ENCODE measurements at places on chromosomes 4 and X. TPM values are rescaled to one million over a fixed set of nuclear protein-coding genes. Genes with fewer than 3 reads are reported as not detected.

The PIN4 gene
- 16.0 TPM for total RNA-seq

The SLC26A1 gene
- 0.92 TPM for total RNA-seq

The ASB11 gene
- not detected for total RNA-seq

- H3K4me3 ChIP-seq, result peak within 1 kb of the TSS; percentile 48
- no peak within 1 kb of the TSS for H3K27ac ChIP-seq
- no peaks in the 10 kb centered on the region for H3K36me3 ChIP-seq
Observed at GRCh38 chr4:83334425-83335241, at the start of gene HPSE. HPSE (minus strand) TSS chr4:83334848; CDS start chr4:83334782, 66 bp downstream.

GRCh38 chr4:84914686-84915395 lies 51.6 kb downstream of the WDFY3 start:
- DNase-seq, result no peak
- H3K36me3 ChIP-seq, result no peaks in the 10 kb centered on the region
- no peaks in the 10 kb centered on the region for H3K4me1 ChIP-seq
- no peaks in the 10 kb centered on the region for H3K27me3 ChIP-seq
- H3K27ac ChIP-seq, result no peak overlapping the region

The GRIA2 gene
- not detected for total RNA-seq

DNA sequence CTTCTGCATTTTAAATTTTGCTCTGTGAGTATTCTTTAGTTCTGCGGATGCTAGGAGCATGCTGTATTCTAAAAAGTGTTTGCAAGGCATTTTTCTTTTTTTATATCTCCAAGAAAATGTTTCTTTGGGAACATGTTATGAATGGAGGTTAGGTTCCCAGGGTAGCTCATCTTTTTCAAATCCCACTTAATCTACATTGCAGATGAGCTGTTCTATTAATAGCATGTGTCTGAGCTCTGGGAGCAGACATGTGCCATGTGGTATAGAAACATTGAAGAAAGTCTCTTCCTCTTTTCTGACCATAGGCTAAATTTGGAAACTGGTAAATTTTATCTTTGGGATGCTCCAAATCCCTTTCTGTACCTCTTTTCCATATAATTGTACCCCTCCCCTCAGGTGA lies 23.2 kb downstream of the DIAPH2 start:
- no peaks in the 10 kb centered on the region for H3K36me3 ChIP-seq
- DNase-seq, result no peak
- H3K27me3 ChIP-seq, result no peaks in the 10 kb centered on the region
- H3K4me1 ChIP-seq, result peaks cover 3% of the 10 kb centered on the region
- no peak overlapping the region for H3K4me3 ChIP-seq
- H3K27ac ChIP-seq, result no peak overlapping the region

The LRP2BP gene
- total RNA-seq, result 1.6 TPM

- no peaks in the 10 kb centered on the region for H3K27me3 ChIP-seq
- no peaks in the 10 kb centered on the region for H3K4me1 ChIP-seq
- DNase-seq, result no peak
- no peak overlapping the region for H3K27ac ChIP-seq
- peaks cover 4% of the 10 kb centered on the region for H3K36me3 ChIP-seq
Observed at GRCh38 chrX:312621-313331, 5.8 kb downstream of the GTPBP6 start.

GRCh38 chr4:110164856-110165255 lies 33.6 kb downstream of the ELOVL6 start:
- no peak for DNase-seq
- H3K36me3 ChIP-seq, result no peaks in the 10 kb centered on the region
- H3K4me1 ChIP-seq, result no peaks in the 10 kb centered on the region

GRCh38 chrX:16771483-16772398 lies 14.5 kb upstream of the TXLNG start:
- no peaks in the 10 kb centered on the region for H3K4me1 ChIP-seq
- H3K27me3 ChIP-seq, result no peaks in the 10 kb centered on the region
- no peak overlapping the region for H3K4me3 ChIP-seq
- H3K36me3 ChIP-seq, result no peaks in the 10 kb centered on the region
